Activated naive CD8-positive, alpha-beta T cell treated with anti-CD3 and anti-CD28 coated beads, Interleukin-2, amount 10 ng/mL, durations not matched to agents 7 days and 5 days (primary cell): ENCODE measurements at places on chromosomes 2 and 18.

GRCh38 chr2:174634130-174635014 lies 36.8 kb upstream of the WIPF1 start:
- DNase-seq = peak; percentile 65

- no peak for DNase-seq
Observed at GRCh38 chr2:24163601-24164000, 11.3 kb upstream of the FAM228A start.

- DNase-seq = no peak
Observed at GRCh38 chr2:142723236-142723635, 154.2 kb upstream of the KYNU start.

GRCh38 chr2:171673905-171674304 lies 13.4 kb upstream of the DYNC1I2 start:
- no peak for DNase-seq

- DNase-seq = no peak
Observed at GRCh38 chr2:99278793-99279291, 22.2 kb downstream of the LYG1 start.

GRCh38 chr2:236107536-236107935 lies 60.6 kb downstream of the GBX2 start:
- no peak for DNase-seq

DNA sequence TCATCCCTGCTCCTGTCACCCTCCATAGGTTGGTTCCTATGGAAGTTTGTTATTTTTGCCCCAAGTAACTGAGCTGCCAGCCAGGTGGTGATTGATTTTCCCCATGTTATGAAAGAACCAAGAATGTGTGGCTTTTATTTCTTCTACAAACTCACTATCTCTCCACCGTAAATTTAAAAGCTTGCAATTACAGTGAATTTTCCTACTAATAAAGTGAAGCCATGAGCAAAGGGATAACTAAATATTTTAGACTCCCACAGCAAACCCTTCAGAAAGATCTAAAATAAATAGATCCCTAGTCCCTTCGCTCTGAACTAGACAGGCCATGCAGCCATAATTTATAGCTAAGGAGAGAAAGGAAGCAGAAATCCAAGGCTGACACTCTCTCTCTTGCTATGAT lies 6.2 kb upstream of the KIAA2012 start:
- DNase-seq = no peak
